ENCODE measurements at places on chromosomes 1 and 21.

DNA sequence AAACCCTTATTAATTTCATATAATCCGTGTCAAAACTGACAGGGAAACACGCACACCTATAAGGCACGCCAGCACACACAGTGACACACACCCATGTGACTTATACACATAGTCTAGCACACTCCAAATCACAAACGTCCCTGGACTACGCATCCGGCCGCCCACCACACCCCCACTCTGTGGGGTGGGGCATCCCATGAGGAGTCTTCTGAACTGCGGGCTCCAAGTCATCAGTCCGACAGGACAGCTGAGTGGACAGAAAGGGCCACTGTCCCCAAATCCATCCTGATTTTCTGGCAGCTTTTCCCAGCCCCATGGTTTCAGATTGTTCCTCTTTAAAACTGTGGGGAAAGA lies 829 bp downstream of the PEA15 start:
- no peak for DNase-seq

DNA sequence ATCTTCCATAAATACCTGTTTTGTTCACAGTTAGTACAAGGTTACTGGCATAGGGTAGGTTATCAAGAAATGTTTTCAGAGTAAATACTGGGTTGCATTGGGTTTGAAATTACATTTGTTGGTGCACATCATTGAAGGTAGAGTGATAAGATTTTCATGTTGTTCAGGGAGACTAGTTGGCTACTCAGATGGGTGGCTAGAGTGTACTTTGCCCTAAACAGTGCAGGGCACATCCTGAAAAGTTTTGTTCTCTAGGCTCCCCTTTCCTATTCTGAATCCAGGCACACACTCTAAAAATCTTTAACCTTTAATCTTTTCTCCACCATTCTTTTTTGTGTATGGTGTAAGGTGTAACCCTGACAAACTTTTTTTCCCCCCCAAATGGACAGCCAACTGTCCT lies 18.0 kb downstream of the POU2F1 start:
- no peak for DNase-seq

DNA sequence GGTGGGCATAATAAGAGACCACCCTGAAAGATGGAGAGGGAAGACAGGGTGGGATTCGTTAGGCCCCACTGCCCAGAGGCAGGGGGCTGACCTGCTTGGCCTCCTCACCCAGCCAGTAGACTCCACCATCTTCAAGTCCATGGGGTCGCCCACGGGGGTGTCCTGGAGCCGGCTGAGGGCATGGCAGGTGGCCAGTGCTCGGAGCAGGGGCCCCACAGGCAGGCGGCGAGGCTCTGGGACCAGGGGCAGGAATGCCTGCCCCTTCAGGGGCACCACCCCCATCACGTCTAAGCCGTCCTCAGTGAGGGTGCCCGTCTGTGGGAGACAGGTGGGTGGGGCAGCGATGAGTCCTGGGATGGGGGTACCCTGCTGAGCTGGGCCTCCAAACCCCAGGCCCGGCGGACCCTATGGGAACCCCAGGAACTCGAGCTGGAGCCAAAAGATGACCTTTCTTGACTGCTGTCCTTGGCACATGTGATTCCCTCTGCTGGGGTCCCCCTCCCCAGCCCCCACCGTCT lies 13.2 kb upstream of the MFAP2 start:
- DNase-seq = no peak

DNA sequence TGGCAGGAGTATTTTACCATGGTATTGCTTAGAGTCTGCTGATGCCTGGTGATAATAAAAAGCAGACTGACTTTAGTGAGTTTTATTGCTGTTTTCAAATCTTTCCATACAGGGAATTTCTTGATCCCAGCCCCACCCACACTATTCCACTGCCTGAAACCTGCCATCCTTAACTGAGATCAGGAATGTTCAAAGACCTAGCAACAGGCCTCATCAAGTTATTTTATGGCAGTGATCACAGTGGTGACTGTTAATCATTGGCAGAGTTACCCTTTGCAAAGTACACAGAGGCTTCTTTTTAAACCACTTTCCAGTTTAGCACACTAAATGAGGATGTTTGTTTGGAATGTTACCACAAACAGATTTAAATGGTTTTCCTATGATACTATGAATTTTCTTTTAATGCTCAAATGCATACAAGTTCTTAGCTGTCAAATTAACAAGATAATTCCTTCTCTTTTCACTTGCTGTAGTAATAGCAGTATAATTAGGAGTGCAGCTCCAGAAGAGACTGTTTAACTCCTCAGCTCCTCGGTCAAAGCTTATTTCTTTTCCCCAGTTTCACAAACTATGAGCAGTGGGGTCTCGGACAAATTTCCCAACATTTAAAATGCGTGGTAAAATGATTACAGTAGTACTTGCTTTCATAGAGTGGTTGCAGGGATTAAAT lies 69.9 kb upstream of the USP25 start:
- no peak for DNase-seq
